Activated naive CD8-positive, alpha-beta T cell treated with anti-CD3 and anti-CD28 coated beads, Interleukin-2, amount 50 U/mL, for 16 hours (primary cell): ENCODE measurements at places on chromosomes 12 and 14.

DNA sequence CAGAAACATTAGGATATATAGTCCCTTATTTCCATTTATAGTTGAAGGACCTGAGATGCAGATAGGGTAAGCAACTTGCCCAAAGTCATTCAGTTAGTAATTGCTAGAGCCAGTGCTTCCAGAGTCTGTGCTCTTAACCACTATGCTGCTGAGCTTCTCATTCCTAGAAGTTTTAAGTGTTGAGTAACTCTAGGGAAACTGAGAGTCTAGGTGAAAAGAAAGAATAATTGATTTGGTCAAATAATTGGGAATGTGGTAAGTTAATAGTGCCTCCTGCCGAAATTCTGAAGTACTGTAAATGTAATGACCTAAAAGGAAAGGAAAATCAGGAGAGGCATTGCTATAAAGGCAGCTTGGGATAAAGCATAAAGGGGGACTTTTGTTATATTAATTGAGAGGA is 14.1 kb downstream of the PYROXD1 start:
- no peak for DNase-seq

DNA sequence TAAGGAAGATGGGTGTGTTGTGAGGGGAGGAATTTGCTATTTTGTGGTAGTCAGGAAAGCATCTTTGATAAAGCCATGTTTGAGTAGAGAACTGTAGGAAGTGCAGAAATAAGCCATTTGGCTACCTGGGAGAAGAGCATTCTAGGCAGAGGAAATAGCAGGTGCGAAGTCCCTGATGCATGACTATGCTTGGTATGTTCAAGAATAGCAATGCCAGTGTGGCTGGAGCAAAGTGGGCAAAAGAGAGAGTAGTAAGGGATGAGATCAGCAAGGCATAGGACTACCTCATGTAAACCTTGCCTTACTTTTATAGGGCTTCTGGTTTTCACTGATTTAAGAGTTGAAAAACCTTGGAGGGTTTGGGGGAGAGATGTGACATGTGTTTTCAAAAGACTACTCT is 365.5 kb upstream of the GARIN6 start:
- DNase-seq, result no peak

GRCh38 chr12:48773686-48774085 is 15.2 kb downstream of the ADCY6 start:
- DNase-seq, result no peak

GRCh38 chr12:38664661-38665269 is 240.6 kb downstream of the CPNE8 start:
- no peak for DNase-seq
